ENCODE measurements at places on chromosomes 7 and 10.

GRCh38 chr7:27784399-27785053 lies 44.6 kb downstream of the TAX1BP1 start:
- DNase-seq = no peak

GRCh38 chr7:123999703-124000102 lies 33.2 kb downstream of the TMEM229A start:
- DNase-seq = no peak

- no peak for DNase-seq
Measured at GRCh38 chr10:33416209-33416608, 81.7 kb upstream of the NRP1 start.

DNA sequence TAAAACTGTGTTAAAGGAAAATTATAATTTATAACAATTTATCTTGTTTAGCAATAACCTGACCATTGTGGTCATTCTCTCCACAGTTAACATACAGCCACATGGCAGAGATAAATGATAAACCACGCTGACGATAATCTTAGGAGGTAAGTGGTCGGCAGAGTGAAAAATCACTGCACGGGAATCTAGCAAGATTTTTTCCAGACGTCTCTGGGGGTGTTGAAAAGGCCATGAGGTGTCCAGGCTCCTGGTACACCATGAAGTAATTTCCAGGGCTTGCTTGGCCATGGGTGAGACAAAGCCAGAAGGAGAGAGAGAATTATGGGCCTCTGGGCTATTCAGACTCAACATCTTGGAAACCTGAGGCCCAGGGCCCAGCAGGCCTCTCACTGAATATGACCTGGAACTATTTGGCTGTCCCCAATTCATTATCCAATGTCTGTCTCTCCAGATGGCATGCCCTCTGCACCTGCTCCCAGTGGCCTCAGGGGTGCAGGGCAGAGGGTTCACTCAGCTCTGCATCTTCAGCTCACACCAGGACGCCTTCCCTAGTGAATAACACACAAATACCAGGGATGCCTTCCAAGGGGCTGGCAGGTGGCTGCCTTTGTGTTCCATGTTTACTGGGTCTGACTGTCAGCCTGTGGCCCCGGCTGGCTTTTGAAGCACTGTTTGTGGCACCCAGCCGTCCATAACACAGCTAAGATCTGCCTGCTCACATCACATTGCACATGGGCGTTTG lies 590.4 kb upstream of the PFKP start:
- DNase-seq = no peak

- no peak for DNase-seq
Measured at GRCh38 chr7:141872931-141873330, 31.6 kb upstream of the PRSS37 start.

- no peak for DNase-seq
Measured at GRCh38 chr7:155122831-155123230, 52.7 kb downstream of the HTR5A start.

DNA sequence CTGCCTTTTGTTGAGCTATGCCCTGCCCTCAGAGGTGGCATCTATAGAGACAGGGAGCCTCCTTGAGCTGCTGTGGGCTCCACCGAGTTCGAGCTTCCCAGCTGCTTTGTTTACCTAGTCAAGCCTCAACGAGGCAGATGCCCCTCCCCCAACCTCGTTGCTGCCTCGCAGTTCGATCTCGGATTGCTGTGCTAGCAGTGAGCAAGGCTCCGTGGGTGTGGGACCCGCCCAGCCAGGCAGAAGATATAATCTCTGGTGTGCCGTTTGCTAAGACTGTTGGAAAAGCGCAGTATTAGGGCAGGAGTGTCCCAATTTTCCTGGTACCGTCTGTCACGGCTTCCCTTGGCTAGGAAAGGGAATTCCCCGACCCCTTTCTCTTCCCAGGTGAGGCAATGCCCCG lies 88.4 kb upstream of the CDK6 start:
- no peak for DNase-seq

DNA sequence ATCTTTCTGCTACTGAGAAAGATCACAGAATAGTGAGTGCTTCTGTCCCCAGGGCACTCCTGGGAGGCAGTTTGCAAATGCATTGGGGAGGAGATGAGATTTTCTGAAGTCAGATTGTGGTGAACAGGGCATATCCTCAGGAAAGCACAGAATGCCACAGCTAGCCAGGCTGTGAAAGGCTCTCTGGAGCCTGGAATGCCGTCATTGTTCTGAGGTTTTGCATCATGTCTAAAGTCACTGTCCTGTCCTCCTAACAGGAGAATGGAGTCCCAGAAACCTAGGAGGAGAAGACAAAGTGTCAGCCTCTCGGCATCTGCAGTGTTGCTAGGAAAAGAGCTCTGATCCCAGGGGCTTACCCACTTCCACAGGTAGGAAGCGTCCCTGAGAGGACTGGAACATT lies 69.2 kb upstream of the IGFBP3 start:
- DNase-seq = no peak

DNA sequence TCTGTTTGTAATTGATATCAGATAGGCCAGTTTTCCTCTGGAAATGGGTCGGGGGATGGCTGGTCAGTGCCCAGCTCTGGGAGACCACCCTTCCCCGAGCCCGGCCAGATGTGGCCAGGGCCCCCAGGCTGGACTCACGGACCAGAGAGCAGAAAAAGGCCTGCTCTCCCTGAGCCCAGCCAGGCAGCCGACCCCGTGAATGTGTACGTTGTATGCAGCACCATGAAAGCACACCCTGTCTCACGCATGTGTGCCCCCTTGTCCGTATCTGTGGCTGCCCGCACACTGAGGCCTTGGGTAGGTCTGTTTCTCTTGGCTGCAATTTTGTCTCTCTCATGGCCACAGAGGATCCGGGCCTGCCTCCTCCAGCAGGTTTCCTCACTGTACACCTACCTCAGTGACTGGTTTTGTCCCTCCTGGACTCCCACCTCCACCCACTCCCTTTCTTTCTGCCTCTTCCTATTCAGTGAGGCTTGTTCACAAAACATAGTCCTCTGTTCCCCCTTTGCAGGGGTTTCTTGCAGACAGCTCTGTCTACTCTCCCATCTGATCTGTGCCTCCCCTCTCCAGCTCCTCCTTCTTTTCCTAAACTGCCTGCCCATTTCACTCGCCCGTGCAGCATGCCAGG lies 23.6 kb upstream of the ANKRD2 start:
- no peak for DNase-seq

GRCh38 chr10:63994371-63994770 lies 473.2 kb downstream of the REEP3 start:
- no peak for DNase-seq
